ENCODE measurements at places on chromosomes 6 and 20. TPM values are rescaled to one million over a fixed set of nuclear protein-coding genes. Genes with fewer than 3 reads are reported as not detected.

Gene NOTCH4
- total RNA-seq, result 3.5 TPM

DNA sequence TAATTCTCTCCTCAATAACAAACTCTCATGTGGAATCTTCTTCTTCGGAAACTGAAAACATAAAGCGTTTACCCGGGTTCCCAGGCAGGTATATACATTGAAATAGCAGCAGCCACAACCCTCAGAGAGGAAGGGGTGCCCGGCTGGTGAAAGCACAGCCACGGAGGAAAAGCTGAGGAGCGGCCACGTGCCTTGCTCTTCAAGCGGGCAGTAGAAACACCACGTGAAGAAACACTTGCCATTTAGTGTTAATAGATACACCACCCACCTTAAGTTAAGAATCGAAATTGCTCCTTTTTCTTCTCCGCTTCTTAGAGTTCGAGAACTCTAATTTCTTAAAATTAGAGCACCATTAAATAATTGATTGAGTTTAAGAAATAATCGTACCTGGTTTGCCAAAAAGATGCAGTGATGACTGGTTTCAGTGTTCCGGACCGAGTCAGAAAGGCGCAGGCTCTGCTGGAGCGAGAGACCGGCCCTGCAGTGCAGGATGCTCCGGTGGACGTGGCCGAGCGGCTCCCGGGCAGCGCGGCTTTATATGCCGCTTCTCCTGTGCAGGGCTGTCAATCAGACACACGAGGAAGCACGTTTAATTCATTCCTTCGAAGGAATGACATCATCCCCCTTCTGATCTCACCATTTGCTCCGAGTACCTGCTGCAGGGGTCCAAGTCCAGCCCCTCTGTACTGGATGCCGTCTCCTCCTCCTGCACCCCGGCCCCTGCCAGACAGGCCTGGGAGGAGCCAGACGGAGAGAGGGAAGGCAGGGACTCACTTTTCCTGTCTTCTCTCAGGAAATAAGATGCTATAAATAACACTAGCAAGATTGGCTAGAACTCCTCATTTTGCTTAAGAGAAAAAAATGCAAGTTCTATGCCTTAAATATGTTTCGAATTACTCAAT, at the start of gene THBS2:
Gene THBS2, minus strand, starts transcription at position 510 of the 902 bp plus-strand sequence. CDS start 3,062 bp downstream, outside the sequence.
- peaks cover 40% of the 10 kb centered on the region for H3K4me1 ChIP-seq
- H3K36me3 ChIP-seq, result no peaks in the 10 kb centered on the region
- H3K27me3 ChIP-seq, result peaks cover 15% of the 10 kb centered on the region
- peak within 1 kb of the TSS; percentile 54 for H3K4me3 ChIP-seq
- no peak within 1 kb of the TSS for H3K27ac ChIP-seq
- DNase-seq, result peak; percentile 56

DNA sequence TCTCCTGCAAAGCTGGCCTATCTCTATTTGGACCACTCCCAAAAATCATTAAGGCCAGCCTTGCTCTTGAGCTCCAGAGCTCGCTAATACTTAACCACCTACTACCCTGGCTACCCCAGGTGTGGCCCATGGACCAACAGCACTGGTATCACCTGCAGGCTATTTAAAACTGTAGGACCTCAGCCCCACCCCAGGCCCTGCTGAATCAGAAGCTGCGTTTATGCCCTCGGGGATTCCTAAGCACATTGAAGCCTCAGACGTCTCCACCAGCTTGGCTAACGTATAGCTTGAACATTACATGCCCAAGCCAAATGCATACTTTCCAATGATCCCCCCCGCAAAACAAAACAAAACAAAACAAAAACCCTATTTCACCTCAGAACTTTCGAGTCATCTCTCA, 19.7 kb upstream of the SPAG4 start:
- H3K27me3 ChIP-seq, result peaks cover 14% of the 10 kb centered on the region
- no peaks in the 10 kb centered on the region for H3K4me1 ChIP-seq
- no peaks in the 10 kb centered on the region for H3K36me3 ChIP-seq
- no peak for DNase-seq
- no peak overlapping the region for H3K4me3 ChIP-seq

DNA sequence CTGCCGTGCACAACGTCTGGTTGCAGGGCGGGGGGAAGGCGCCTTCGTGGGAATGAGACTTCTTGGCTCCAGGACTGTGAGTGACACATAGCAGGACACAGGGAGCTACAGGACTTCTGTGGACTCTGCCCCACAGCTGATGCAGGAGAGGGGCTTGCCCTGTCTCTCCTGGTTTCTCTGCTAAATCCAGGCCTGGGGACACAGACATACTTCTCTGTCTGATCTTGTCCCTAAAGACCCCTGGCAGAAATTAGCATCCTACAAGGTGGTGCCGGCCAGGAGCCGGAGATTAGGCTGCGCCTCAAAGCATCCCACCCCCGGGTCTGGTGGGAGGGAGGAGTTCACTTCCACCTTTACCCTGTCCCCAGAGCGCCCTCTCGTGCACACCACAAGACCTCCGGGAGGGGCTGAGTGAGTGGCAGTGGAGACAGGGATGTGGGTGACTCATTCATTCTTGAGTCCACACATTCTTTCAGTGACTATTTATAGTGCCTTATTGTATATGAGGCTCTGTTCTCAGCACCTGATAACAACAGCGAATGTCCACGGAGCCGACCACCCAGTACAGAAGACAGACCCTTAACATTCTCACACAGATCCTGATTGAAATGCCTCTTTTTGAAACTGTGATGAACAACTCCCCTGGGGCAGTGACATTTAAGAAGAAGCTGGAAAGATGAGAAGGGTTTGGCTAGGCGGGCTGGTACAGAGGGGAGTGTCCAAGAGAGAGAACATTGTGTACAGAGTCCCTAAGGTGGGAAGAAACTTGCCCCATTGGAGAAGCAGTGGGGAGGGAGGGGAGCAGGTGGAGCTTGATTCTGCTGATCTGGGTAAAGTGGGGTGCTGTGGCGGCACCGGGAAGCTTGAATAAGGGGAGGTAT, 39.0 kb downstream of the GMPR start:
- H3K36me3 ChIP-seq, result no peaks in the 10 kb centered on the region
- H3K27me3 ChIP-seq, result no peaks in the 10 kb centered on the region
- H3K27ac ChIP-seq, result peak overlapping the region; percentile 23
- peak; percentile 87 for DNase-seq

GRCh38 chr20:1619861-1620444, at the start of gene SIRPB1:
Gene SIRPB1, minus strand, starts transcription at chr20:1620009. Its CDS starts 65 bp downstream, at chr20:1619944.
- no peak within 1 kb of the TSS for H3K27ac ChIP-seq
- H3K4me1 ChIP-seq, result peaks cover 4% of the 10 kb centered on the region
- DNase-seq, result no peak
- no peaks in the 10 kb centered on the region for H3K36me3 ChIP-seq
- H3K4me3 ChIP-seq, result no peak within 1 kb of the TSS

DNA sequence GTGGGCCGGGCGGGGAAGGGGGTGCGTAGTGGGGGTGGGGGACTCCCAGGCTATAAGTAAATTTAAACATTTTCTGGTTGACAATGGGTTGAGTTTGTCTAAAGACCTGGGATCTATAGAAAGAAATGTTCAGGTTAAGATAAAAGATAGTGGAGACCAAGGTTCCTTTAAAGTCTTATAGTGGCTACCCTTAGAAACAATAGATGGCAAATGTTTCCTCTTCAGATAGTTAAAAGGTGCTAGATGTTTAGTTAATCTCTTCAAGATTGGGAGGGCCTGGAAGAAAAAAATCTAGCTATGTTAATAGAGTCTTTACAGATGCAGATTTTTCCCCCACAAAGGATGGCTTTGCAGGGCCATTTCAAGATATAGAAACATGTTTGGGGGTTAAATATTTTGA, 446.4 kb upstream of the FKBP1C start:
- DNase-seq, result peak; percentile 1
- H3K4me3 ChIP-seq, result no peak overlapping the region
- H3K27me3 ChIP-seq, result no peaks in the 10 kb centered on the region
- H3K36me3 ChIP-seq, result no peaks in the 10 kb centered on the region
- H3K4me1 ChIP-seq, result peaks cover 4% of the 10 kb centered on the region

Data from GM23338 (cell line).